ENCODE measurements at places on chromosomes 5 and 9.
A peak's percentile ranks its signal among the peaks of the same experiment; 100 is the strongest.

DNA sequence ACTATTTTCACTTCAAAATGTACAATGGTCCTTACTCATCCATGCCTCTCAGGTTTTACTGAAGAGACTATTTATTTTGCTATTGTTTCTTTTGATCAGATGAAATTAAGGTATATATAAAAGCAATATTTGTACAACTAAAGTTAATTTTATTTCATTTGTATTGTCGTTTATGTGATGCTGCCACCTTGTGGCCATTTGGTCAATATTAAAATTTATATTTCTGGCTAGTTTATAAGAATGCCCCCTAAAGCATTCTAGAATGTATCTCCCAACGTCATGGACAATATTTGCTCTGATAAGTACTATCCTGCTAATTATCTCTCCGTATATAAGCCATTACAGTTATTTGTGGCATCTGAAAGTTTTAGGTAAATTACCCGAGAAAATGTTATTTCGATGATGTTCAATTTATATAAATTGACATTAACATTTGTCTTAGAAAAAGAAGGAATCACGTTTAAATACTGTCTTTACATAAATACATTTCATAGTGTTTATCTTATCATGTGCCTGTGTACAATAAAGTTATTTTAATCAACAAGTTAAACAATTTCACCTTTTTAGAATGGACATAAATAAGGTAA lies 680.0 kb downstream of the TAF11L14 start:
- peak; percentile 17 for DNase-seq

- DNase-seq, result no peak
Measured at GRCh38 chr5:135578685-135579341, at the start of gene CXCL14. Gene CXCL14, minus strand, starts transcription at chr5:135578991. Its CDS starts 213 bp downstream, at chr5:135578778.

GRCh38 chr5:172334196-172334595 lies 50.6 kb upstream of the UBTD2 start:
- no peak for DNase-seq

DNA sequence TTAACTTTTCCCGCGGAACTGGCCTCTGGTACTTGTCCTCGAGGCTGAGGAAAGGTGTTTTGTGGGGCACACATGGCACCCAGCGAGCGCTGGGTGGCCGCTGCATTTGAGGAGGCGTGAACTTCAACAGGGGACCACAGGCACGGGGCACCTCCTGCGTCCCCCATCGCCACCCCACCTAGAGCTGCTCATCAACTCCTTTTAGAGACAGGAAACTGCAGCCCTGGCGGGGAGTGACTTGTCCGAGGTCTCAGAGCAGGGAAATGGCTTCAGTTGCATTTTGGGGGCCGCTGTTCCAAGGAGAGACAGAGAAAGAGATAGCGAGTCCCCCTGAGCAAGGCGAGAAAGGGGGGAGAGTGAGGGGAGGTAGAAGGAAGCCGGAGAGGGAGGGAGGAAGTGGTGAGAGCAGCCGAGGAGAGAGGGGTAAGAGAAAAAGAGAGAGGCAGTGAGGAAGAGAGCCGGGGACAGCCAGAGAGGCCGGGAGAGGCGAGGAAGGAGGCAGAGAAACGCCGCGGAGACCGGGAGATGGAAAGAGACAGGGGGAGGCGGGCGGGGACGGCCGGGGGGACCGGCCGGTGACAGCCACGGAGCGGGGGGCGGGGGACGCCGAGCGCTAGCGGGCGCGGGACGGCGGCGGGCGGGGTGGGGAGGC lies 12.5 kb upstream of the LHX2 start:
- no peak for DNase-seq

GRCh38 chr9:118059484-118060278 lies 355.5 kb downstream of the TLR4 start:
- peak; percentile 9 for DNase-seq

GRCh38 chr5:154776167-154776566 lies 21.0 kb downstream of the LARP1 start:
- DNase-seq, result no peak

All from hindlimb muscle (tissue), 1 donor.